ENCODE measurements at places on chromosomes 16 and 17.

DNA sequence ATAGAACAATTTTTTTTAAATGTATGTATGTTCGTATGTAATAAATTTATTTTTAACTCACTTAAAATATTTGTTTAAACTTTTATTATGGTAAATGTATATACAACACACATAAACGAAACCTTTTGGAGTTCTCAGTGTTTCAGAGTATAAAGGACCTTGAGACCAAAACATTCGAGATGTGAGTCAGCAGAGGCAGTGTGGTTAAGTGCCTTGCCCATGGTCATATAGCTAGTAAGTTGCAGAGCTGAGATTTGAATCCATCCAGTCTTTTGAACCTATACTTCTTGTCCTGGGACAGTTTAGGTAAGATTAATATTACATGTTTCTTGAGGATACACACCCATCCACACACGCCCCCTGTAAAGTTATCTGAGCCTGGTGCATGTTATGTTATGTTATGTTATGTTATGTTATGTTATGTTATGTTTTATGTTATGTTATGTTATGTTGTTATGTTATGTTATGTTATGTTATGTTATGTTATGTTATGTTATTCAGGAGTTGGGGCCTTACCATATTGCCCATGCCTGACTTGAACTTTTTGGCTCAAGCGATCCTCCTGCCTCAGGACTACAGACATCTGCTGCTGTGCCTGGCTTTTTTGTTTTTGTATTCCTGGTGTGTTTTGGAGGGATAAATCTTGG lies 41.8 kb downstream of the TNRC6A start:
- no peak for DNase-seq

DNA sequence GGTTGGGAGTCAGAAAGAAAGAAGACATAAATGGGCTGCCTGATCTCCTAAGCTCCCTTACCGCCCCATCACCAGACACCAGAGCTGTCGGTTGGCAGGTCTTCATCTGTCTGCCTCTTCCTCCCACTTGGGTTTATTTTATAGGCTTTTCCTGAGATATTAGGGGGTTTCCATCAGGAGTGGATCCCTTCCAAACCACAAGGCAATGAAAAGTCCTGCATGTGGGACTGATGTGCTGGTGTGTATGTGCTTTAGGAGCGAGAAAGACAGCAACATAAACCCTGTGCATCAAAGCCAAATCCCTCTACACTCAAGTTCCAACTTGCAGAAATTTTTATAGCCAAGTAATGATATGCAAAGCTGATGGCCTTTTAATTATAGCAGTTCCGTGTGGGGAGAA lies 389.5 kb downstream of the SLC39A11 start:
- peak; percentile 49 for DNase-seq

DNA sequence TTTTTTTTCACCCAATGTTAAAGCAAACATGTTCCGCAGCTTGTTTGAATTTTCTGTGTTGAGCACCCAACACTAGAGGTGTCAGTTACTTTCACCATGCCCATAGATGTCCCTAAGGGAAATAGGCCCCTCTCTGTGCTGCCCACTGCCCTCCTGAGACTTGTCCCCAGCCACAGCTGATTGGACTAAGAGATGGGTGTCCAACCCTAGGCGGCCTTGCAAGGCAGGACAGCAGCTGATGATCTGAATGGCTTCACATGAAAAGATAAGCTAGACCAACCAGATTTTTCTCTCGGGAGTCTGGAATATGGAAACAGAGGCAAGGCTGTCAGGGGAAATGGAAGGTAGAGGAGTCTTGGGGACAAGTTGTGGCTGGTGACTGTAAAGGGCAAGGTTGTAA lies 6.1 kb upstream of the CALB2 start:
- DNase-seq, result no peak

DNA sequence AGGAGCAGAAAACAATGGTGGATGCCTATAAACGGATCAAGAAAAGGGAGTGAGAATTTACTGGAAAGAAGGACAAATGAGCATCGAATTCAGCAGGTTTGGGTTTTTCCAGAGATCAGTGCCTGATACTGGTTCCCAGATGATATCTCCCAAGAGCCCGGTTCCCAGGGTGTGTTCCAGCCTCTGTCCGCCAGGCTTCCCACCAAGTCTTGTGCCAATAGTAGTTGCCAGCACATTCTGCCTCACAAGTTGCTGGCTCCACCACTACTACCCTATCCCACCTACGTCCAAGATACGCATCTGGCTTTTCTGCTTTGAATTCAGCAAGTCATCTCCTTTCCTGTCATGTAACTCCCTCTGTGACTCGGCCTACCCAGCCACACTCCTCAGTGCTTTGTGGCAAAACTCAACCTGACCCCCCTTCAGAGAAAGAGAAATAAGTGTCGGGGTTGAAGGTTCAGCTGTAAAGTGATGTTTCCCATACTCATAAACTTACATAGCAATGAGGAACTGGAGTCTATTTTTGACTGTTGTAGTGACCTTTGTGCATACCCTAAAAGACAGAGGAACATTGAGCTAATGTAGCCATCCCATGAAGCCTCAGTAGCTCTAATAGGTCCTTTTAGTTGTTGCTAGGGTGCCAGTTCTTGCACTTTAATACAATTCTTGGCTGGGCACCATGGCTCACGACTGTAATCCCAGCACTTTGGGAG lies 277.0 kb downstream of the IRX3 start:
- DNase-seq, result no peak

DNA sequence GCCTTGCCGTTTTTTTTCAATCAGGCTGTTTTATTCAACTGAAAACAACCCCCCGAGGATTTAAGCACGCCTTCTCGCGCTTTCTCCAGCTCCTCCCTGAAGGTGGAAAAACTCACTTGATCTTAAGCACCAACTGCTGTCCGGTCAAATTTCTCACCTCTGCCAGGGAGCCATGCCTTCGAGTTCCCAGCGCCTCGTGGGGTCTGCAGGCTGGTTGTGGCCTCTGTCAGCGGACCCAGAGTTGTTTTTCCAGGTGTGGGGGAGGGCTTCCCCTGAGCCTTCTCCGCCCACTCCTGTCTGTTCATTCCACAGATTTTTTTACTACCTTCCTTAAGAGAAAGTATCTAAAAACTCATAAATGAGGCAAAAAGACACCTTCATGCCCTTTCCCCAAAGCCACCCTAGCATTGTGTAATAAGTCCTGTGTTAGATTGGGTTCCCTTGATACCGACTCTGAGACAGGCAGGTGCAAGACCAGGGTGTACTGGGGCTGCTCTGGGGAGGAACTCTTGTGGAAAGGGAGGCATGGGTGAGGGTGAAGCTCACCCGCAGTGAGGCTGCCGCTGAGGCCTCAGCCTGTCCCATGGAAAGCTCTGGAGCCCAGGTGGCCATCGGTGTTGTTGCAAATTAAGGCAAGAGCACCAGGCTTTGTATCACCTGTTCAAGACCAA lies 101.6 kb downstream of the AXIN2 start:
- no peak for DNase-seq

GRCh38 chr16:67723911-67724305 lies 4.8 kb upstream of the GFOD2 start:
- DNase-seq, result no peak

GRCh38 chr17:61406971-61407911 lies 7.6 kb downstream of the TBX2 start:
- no peak for DNase-seq

DNA sequence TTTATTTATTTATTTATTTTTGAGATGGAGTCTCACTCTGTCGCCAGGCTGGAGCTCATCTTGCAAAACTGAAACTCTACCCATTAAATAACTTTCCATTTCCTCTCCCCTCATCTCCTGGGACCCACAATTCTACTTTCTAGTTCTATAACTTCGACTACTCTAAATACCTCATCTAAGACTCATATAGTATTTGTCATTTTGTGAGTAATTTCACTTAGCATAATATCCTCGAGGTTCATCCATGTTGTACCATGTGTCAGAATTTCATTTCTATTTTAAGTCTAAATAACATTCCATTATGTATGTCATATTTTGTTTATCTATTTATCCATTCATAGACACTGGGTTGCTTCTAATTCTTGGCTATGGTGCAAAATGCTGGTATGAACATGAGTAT lies 5.1 kb upstream of the NT5M start:
- no peak for DNase-seq

GRCh38 chr16:80024443-80024842 lies 423.9 kb upstream of the MAF start:
- DNase-seq, result no peak

- no peak for DNase-seq
These were observed 7.6 kb downstream of the NOB1 start for GRCh38 chr16:69747115-69747514.

DNA sequence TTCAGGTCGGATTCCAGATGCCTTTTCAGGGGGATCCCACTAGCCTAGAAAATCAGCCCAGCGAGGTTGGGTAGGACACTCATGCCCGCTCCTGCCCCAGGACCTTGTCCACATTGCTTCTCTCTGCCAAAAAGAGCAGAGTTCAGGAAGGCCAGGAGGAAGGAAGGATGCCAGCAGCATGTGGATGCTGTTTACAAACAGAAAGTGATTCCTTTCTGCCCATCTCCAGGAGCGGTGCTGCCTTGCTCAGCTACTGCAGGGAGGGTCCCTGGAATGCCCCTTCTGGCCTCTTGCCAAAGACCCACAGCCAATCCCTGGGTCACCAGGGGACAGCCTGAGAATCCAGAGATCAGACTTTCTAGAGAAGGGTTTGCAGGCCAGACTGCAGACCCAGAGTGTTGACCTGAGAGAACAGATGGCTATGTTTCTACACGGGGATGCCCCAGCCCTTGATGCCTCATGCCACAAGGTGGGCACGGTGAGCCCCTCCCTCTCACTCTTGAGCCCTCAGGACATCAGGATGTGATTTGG lies 32.3 kb upstream of the EMP2 start:
- no peak for DNase-seq

GRCh38 chr16:860891-861290 lies 60.4 kb upstream of the GNG13 start:
- no peak for DNase-seq

DNA sequence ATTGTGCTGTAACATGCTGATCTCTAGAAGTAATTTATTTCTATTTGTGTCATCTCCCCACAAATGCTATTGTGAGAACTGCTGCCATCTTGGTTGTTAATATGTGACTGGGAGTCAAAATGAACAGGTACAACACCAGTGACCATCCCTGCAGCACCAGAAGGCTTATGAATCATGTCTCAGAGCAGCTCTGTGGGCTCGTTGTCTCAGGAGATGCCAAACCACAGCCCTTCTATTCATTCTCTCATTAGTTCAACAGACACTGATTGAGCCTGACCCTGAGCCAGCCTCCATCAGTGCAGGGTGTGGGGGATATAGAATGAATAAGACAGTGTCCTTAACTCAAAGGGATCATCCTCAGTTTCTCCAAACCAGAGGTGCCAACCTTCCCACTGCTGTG lies 92.5 kb downstream of the UTP18 start:
- DNase-seq, result no peak

DNA sequence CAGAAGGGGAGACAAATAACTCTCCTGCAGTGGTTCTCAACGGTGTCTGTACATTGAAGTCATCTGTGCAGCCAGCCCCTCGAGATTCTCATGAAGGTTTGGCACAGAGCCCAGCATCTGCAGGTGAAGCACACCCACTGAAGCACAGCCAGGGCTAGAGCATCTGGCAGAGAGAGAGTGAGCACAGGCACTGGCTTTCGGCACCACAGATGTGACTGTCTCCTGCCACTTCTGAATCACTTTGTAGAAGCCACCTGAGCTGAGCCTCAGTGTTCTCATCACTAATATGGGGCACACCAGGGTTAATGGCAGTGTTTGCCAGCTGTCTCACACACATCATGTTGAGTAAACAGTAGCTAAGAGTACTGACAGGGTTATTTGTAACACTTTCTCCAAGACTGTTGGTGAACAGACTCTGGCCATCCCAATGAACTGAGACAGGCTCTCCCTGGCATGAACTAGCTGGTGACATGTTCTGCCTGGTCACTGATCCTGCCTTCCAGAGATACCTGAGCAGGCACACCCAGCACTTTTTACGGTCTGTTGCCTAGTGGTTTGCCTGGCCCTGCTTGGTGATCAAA lies 10.9 kb downstream of the HSPB9 start:
- DNase-seq, result no peak

DNA sequence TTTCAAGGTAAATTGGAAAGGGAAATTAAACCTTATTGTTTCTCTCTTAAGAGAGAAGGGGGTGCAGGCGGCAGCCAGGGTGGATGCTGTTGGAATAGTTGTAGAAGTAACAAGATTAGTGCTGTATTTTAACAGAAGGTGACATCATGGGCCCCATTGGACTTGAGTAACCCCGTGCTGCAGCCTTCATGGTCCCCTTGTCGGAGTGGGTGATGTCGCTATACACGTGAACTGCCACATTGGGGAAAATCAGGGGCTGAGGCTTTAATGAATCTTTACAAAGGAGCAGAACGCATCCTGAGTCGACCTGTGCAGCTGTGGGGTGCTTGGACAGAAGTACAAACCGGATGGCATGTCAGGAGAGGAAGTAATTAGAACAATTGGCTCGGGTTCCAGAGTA lies 3.2 kb downstream of the SNX11 start:
- no peak for DNase-seq

- no peak for DNase-seq
These were observed 21.0 kb upstream of the ABCC12 start for GRCh38 chr16:48176635-48177408.
